Activated T-cell treated with anti-CD3 and anti-CD28 coated beads for 48 hours (primary cell): ENCODE measurements at places on chromosomes 1 and 21.

DNA sequence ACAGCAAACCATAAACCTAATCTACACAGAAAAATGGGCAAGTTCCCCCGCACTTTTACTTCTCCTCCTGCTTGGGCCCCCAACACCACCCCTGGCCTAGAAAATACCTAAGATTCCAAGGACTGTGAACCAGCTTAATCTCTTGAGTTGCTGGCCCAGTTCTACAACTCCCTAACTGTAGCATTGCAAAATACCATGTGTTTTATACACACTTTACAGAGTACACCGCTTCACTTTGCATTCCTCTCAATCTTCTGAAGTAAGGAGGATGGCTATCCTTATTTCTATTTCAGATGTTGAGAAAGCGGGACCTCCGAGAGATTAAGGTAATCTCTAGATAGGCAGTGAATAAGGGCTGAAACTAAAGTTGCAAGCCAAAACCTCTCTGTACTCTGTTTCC, 408.3 kb upstream of the NR5A2 start:
- DNase-seq = no peak

DNA sequence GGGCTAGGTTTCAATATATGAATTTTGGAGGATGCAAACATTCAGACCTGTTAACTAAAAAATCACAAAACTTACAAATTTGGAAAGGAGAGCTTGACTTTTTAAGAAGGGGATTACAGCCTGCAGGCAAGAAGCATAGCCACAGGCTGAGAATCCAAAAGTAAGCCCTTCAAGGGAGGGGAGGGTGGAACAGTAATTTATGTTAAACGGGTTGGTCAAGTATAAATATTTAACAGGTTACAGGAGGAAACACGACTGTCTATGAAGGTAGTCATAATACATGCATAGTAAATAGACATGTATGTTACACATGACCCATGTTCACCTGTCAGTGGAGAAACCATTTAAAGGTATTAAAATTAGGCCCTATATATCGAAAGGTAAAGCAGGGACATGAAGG, 261.1 kb upstream of the RGS18 start:
- DNase-seq = no peak

- DNase-seq = no peak
Observed at GRCh38 chr1:163230827-163231226, 28.1 kb upstream of the RGS5 start.

DNA sequence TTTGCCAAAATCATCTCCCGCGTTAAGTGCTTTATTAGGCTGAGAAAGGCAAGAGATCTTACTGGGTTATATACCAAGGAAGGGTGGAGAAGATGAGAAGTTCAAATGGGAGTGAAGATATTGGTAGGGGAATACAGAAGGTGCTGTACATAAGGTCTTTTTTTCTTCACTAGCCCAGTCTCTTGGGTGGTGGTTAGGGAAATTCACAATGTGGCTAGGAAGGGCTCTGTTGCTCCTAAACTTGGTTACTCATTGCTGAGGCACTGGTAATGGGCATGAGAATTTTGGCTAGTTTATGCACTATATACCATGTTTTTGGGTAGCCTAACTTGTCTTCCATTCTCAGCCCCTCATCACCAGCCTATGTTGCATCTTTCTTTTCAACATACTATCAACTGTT, 50.6 kb downstream of the LHX4 start:
- DNase-seq = no peak

- no peak for DNase-seq
Observed at GRCh38 chr1:234431255-234431654, 47.7 kb downstream of the TARBP1 start.

DNA sequence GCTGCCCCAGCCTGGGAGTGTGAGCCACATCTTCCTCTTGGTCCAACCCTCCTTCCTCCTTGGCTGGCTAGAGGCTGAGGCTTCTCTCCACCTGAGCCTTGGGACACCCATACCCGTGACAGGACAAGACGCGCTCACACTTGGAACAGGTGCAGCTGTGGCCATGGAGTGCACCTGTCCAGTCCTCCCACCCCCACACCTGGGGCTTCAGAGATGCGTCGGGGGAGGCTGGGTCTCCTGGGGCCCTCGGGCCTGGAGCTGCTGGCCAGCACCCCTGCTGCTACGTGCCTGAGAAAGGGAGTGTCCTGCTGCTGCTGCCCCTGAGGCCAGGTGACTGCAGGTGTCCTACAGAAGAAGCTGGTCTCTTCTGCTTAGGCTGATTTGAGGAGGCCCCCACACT, 37.0 kb upstream of the TMEM52 start:
- no peak for DNase-seq
